ENCODE measurements at places on chromosomes 5 and 9.

- no peak for DNase-seq
Observed at GRCh38 chr9:71122421-71122820, 1.0 kb upstream of the TRPM3 start.

DNA sequence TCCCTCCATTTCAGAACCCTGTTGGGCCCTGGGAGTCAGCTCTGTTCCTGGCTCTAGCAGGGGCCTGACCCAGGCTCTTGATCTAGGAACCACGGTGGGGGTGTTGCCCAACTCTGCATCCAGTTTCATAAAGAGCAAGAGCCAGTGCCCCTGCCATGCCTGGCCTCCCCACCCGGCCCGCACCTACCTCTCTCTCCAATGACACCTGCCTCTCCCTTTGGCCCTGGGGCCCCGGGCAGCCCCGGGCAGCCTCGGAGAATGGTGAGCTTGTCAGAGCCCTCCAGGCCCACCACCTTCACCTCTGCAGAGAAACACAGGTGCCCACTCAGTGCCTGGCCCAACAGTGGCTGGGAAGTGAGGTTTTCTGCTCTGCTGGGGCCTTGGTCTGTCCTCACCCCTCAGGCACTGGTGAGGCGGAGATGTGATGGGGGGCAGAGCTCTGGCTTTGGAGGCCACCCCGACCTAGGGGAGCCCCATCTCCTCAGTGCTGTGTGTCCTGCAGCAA, 1.5 kb downstream of the FCN1 start:
- DNase-seq: no peak

DNA sequence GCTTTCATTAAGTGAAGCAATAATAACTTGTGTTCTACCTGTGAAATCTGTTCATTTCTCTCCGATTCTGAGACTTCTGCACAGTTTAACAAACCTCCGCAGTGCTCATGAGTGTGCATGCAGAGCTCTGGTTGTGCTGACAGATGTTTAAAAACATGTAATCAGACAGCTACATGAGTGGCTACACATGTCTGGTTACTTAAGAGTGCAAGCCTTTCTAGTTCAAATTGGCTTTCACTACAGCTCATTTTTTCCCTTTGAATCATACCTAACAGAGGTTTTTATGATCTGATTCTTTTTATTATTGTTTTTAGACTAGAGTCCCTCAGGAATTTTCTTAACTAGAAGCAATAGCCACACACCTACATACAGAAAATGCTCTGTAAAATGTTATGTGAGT, 310.2 kb downstream of the ARRDC3 start:
- DNase-seq: no peak

GRCh38 chr5:100900142-100900795, 2.8 kb downstream of the ST8SIA4 start:
- no peak for DNase-seq

GRCh38 chr9:3401221-3401954, 124.4 kb downstream of the RFX3 start:
- DNase-seq: no peak

- DNase-seq: no peak
Observed at GRCh38 chr9:34374905-34375552, 1.7 kb downstream of the MYORG start.

- peak; percentile 23 for DNase-seq
Observed at GRCh38 chr9:20941174-20941690, 90.2 kb downstream of the HACD4 start.

GRCh38 chr9:112731971-112732370, 14.1 kb upstream of the INIP start:
- DNase-seq: no peak

DNA sequence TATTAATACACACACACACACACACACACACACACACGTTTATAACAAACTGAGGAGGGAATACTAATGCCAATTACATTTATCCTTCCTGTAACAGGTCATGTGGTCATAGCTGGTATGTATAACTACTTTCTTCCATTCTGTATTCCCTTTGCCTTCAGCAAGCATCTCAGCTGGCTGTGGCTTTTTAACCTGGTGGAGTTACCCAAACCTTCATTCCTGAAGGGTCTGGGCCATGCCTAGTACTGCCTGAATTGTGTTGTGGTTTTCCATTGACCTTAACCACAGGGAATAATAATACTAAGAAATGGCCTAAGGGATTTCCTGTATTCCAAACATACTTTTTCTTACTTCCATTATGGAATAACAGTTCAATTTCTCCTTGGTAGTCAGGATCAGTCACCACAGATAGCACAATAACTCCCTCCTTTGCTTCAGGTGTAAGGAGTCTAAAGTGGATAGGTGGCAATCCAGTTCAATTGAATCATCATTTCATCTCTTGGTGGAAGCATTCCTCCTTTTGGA, 222.2 kb upstream of the MEF2C start:
- no peak for DNase-seq

- no peak for DNase-seq
Observed at GRCh38 chr5:177496727-177497291, 595 bp downstream of the PDLIM7 start.

GRCh38 chr5:16933337-16933736, 2.8 kb downstream of the MYO10 start:
- no peak for DNase-seq

GRCh38 chr9:104711604-104712003, 17.3 kb downstream of the OR13D1 start:
- DNase-seq: no peak

DNA sequence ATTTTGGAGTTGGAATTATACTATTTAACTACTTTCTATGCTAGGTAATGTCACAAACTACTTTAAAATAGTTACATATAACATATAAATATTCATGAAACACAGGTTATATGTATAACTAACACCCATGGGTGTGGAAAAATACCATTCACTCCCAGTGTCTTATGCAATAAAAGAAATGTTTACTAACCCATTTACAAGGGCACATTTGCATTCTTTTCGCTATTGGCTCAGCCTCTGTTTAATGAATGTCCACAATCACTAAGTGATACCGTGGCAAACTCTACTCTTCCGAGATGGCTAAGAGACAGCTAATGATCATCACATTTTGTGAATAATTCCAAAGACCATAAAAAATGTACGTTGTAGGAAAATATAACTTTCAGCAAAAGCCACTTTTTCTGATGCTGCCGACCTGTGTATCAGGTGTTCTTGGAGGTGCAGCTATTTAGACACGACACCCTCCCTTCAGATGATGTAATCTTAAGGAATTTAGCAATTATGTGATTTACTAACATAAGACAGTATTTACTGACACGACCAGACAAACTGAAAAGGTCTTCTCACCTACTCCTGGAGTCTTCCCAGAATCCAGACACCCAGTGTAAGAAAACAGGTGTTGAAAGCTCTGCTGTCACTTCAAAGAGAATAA, 121.7 kb upstream of the FAM120A start:
- DNase-seq: no peak

- no peak for DNase-seq
Observed at GRCh38 chr5:1007221-1007680, 1.4 kb upstream of the NKD2 start.

GRCh38 chr9:72589667-72590521, 68.5 kb downstream of the TMC1 start:
- no peak for DNase-seq

GRCh38 chr5:173091981-173092380, 35.8 kb downstream of the CREBRF start:
- DNase-seq: no peak

- peak; percentile 9 for DNase-seq
Observed at GRCh38 chr9:93964685-93965084, 9.5 kb upstream of the BARX1 start.

GRCh38 chr5:84623019-84623418, 238.3 kb upstream of the EDIL3 start:
- no peak for DNase-seq

DNA sequence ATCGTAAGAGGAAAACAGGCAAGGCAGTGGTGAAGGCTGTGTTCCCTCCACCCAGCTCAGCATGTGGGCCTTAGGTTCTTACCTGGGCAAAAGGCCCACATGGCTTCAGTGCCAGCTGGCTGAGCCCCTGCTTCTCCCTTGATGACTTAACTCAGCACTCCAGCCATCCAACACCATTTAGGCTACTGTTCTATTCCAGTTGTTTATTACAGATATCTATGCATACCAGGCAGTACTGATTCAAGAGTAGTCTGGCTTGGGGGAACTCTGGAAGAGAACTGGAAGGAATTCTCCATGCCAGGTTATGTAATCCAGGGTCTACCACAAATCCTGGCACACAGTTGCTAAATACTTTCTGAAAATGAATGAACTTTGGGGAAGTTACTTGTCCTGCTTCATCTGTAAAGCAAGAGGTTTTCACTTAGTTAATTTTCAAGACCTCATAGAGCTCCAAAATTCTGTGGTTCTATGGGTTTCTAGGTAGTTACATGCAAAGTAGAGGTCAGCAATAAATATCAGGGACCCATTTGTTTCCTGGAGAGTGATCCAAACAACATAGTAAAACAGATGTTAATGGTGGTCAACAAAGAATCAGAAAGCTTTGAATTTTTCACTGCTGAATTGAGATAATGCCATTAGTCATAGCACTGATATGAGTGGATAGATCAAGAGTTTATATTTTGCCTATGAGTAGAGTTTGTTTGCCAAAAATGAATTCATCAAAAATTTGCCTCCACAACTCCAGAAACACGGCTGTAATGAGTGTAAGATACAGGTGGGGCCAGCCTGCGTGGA, 88.2 kb upstream of the OSMR start:
- no peak for DNase-seq

GRCh38 chr9:137168904-137169856, 671 bp downstream of the LRRC26 start:
- no peak for DNase-seq

GRCh38 chr9:7305677-7306076, 493.9 kb downstream of the DMAC1 start:
- no peak for DNase-seq

GRCh38 chr5:124650147-124650561, 96.3 kb downstream of the ZNF608 start:
- DNase-seq: peak; percentile 52

DNA sequence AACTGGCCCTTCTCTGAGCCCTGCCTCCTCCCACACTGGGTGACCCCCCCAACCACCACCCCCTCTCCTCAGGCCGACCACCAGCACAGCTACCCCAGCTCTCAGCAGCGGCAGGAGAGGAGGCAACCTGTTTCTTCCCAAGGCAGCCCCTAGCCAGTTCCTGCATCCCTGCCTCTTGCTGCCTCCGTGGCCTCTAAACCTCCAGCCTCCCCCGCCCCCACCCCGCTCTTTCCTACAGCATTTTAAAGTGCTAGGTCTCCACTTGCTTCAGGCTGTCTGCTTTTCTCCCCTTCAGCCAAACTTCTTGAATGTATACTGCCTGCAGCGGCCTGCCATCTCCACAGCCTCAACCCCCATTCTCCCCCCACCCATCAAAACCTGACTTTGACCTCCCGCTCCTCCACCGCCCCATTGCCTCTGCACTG, 135.6 kb downstream of the DAB2IP start:
- DNase-seq: no peak

GRCh38 chr9:97954550-97954989, 16.6 kb upstream of the HEMGN start:
- peak; percentile 33 for DNase-seq

DNA sequence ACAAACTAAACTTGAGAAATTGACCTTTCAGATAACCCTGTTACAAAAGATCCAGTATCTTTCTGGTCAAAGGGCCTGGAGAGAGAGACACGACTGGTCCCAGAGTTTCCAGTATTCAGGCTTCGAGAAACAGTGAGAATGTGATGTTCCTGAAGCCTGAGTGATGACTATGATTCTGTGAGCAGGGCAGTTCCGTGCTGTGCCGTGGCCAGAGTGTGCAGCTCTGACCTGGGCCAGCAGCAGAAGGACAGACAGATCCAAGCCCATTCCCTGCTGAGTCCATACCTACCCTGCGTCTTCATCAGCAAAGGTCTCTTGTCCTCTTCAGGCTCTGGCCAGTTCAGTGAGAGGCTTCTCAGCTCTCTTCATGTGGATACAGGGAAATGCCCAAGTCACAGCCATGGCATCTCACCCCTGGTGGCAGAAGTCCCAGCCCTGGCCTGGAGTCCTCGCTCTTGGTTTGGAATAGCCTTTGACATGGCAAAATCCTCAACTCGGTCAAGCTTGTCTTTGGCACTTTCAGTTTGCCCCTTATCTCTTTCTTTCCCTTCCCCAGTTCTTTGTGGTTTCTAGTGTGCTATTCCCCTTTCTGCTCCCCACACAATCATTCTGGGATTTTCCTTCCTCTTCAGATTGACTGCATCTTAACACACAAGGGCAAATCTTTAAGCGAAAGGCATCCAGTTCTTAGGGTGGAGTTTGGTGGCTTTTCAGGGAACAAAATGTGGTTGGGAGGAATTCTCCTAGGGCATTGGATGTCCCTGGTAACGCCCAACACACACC, 107.7 kb downstream of the LIFR start:
- DNase-seq: no peak

DNA sequence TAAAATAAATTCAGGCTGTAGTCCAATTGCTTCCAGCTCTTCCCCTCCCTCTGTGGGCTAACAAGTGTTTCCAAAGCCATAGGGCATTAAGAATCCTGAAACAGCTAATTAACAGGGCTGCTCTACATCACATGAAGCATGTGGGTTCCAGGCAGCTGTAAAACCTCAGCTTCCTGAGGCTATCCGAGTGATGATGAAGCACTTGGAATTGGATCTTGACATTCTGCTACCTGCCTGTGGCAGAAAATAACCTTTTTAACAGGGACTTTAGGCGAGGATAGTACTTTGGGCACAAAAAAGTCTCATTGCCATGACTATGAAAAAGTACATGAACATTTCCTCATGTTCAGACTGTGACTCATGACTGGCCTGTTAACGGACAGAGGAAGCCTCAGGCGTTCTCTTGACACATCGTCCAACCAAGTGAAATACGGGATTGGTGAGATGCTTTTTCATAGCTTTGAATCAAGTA, 107.2 kb downstream of the PDE4D start:
- DNase-seq: no peak

DNA sequence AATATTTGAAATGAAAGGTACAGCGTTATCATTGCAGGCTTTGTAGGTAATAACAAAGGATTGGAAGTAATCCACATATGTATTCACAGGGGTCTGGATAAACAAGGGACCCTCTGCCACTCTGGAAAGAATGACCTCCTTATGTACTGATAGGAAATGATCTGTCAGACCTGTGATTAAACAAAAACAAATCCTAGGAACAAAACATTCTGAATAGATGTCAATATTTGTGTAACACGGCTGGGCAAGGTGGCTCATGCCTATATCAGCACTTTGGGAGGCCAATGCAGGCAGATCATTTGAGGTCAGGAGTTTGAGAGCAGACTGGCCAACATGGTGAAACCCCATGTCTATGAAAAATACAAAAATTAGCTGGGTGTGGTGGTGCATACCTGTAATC, 42.3 kb downstream of the NSUN2 start:
- no peak for DNase-seq

GRCh38 chr9:129183495-129184218, 5.6 kb upstream of the IER5L start:
- no peak for DNase-seq

DNA sequence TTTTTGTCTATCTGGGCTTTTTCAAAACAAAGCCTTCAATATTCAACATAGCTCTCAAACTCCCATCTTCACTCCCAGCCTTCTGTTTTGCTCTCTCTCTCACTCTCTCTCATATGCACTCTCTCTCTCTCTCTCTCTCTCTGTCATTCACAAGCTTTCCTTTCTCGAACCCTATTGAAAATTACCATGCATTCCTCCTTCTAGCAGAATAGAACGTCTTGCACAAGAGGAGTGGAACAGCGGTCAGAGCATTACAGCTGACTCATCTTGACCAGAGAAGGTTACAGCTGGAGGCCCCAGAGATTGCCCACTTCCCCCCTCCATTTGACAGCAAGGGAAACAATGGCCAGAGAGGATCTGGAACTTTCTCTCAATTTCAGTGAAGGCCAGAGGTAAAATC, 51.0 kb upstream of the LIFR start:
- no peak for DNase-seq
